ENCODE measurements at places on chromosomes 11 and 22.

- no peak for DNase-seq
These were observed 24.2 kb downstream of the PRDM10 start for GRCh38 chr11:129978447-129978846.

- no peak for DNase-seq
These were observed 4.2 kb downstream of the MRGPRF start for GRCh38 chr11:69008737-69009440.

DNA sequence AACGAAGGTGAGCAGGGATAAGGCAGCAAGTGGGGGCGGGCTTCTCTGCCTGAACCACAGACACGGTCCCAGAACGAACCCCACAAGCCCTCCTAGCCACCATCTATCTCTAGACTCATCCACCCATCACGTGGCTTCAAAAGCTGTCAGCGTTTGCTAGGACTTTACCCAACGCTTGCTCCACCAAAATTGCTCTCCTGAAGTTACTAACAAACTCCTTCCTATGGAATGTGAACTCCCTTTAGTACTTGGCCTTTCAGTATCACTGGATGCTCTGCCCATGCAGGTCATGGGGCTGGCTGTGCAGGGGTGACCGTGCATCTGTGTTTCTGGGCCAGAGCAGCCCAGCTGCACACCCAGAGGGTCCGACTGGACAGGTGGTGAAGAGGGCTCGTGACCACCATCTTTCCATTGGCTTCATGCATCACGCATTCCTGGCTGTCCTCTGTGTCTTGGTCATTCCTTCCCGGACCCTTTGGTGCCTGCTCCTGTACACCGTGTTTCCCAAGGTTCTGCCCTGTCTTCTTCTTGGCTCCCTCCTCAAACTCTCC, 85.1 kb downstream of the MYO7A start:
- DNase-seq: no peak

- DNase-seq: no peak
These were observed 1.1 kb upstream of the PDGFD start for GRCh38 chr11:104165014-104165413.

DNA sequence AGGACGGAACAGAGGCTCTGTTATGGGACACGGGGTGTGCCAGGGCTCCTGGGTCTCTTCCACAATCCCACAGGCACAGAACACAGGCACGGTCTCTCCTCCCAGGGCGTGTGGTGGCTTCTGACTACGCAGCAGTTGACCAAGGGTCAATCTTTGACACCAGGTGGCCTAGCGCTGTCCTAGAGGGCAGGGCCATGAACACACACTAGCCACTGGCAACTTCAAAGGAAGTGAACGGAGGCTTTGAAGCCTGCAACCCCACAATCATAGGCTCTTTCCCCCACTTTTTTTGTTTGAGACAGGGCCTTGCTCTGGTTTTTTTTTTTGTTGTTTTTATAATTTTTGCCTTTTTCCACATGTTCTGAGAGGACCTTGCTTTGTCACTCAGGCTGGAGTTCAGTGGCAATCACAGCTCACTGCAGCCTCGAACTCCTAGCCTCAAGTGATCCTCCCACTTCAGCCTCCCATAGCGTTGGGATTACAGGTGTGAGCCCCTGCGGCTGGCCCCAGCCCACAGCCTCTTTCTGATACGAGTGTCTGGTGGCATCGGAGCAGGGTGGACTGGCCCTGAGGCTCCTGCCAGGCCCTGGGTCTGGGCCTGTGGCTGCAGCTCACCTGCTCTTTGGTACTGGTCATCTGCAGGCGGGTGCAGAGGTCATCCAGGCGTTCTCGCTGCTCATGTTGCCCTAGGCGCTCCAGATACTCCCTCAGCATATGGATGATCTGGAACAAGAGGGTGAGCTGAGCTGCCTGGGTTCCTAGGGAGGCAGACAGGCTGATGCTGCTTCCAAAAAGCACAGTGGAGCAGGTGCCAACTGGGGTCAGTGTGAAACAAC, 9.1 kb downstream of the GALR3 start:
- no peak for DNase-seq

- no peak for DNase-seq
These were observed 57.9 kb downstream of the SYTL2 start for GRCh38 chr11:85752890-85753581.

- DNase-seq: no peak
These were observed 9.7 kb upstream of the FXYD2 start for GRCh38 chr11:117834068-117834810.

- DNase-seq: no peak
These were observed 62.8 kb downstream of the DDX10 start for GRCh38 chr11:108727665-108728064.

- no peak for DNase-seq
These were observed 48.7 kb downstream of the TIMP3 start for GRCh38 chr22:32850157-32850556.

DNA sequence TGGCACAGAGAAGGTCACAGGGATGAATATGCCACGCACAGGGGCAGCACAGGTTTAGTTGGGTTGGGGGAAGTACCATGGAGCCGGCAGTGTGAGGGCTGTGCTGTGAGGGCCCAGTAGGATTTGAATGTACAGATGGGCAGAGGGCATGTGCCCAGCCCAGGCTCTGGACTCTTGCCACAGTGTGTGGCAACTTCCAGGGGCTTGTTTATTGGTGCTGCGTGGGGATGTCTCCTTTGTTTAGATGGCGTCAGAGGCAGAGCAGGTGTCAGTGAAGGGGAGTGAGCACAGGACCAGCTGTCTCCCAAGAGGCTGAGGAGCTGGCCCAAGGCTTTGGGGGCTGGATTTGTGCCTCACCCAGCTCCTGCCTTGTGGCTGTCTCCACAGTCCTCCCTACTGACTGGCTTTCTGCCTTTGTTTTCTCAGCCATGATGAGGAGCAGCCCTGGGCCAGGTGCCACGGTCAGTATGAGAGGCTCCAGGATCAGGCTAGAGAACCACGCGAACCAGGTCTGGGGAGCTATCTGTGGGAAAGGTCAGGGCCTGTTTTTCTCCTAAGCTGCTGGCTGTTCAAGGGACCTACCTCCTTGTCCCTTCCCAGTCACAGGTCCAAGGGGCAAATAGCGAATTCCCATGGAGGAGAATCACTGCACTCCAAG, 21.9 kb downstream of the SUN2 start:
- no peak for DNase-seq

GRCh38 chr11:24406389-24406788, 90.5 kb upstream of the LUZP2 start:
- DNase-seq: no peak

- DNase-seq: no peak
These were observed 8.9 kb downstream of the HIRA start for GRCh38 chr22:19422440-19423301.

DNA sequence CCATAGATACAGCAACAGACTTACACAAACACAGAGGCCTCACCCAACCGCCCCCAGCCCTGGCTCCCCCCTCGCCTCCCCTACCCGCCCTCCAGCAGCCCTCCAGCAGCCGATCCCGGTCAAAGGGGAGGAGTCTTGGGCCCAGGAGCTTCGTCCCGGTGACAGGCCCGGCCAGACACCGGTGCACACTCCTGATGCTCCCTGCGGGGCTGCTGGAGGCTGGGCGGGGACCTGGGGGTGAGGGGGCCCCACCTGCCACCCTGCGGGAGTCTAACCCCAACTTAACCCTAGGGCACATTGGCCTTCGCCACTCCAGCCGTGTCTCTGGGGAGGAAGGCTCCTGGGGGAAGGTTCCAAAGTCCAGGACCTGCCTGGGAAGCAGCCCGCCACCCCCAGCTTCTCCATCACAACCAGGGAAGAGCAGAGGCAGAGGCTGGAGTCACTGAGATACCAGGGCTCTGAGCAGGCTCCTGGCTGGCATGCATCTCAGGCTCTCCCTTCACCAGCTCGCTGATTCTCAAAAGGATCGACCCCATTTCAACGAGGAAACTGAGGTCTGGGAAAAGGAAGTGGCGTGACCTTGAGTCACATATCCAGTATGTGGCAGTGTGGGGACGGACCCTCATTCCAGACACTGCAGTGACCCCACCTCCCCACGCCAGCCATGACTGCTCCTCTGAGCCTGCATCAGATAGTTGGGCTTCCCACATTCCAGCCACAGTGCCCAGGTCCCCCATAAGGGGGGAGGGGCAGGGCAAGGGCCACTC, 14.4 kb downstream of the BCL9L start:
- DNase-seq: no peak

- no peak for DNase-seq
These were observed 468.0 kb downstream of the OPCML start for GRCh38 chr11:133064152-133064877.

GRCh38 chr11:8812438-8812837, 98.6 kb upstream of the AKIP1 start:
- DNase-seq: no peak

DNA sequence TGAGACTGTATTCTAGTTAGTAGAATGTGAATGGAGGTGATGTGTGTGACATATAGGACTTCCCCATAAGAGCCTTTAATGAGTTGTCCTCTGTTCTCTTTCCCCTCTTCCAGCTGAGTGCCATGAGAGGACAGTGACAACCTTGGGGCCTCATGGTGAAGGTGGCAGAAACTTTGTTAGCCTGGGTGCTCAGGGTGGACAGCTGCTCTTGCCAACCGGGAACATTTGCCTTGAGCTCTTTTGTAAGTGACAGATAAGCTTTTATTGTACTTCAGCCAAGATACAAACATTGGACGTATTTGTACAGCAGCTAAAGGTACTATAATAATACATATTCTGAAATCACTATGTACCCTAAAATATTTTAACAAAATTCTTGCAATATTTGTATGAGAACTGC, 33.0 kb upstream of the PLET1 start:
- no peak for DNase-seq

- DNase-seq: no peak
These were observed 26.7 kb downstream of the CARS1 start for GRCh38 chr11:3030289-3031070.

GRCh38 chr11:25435197-25435596, 896.7 kb upstream of the ANO3 start:
- DNase-seq: no peak

- no peak for DNase-seq
These were observed 440.0 kb upstream of the KIRREL3 start for GRCh38 chr11:127440616-127441015.

GRCh38 chr11:86571273-86571948, 101.0 kb downstream of the ME3 start:
- no peak for DNase-seq

- no peak for DNase-seq
These were observed 453 bp downstream of the GAS2 start for GRCh38 chr11:22666688-22667439.

DNA sequence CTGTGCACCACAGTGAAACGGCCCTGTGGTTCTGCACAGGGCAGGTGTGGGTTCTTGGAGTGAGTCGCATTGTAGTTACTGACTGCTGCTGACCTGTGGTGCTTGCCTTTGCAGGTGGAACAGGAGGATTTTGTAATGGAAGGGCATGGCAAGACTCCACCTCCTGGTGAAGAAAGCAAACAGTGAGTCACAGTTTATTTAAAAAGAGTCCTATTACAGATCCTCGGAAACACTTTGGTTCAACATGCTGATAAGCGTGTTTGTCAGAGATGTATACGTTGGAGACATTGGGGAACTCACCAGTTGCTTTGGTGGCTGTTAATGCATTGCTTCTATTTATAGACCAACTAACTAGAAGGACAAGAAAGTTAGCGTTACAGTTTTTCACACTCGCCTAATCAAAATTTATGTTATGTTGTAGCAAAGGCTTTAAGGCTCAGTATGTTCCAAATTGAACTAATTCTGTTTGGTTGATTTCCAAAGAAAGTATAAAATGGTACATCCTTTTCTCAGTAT, 21.7 kb upstream of the TNRC6B start:
- no peak for DNase-seq

- no peak for DNase-seq
These were observed 19.0 kb downstream of the RSF1 start for GRCh38 chr11:77801477-77801876.

All from GM12878 (cell line).